ENCODE measurements at places on chromosomes 7 and 10.

GRCh38 chr7:148146346-148146745 is 444.2 kb upstream of the C7orf33 start:
- no peak for DNase-seq

DNA sequence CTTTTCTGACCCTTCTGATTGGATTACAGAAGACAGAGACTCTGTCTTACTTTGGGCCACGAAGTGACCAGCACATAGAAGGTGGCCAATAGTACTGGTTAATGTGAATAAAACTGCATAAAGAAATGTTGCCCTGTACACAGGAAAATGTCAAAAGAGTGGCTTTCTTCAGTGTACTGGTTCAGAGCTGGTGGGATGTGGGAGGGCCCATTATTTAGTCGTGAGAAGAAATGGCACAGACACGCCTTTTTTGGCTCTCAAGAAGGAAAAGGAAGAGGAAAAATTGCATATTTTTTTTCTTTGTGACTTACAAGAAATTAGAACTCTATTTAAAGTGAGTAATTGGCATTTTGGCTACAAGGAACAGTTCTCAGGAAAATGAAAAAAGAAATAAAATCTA is 129.7 kb downstream of the DGKI start:
- no peak for DNase-seq

DNA sequence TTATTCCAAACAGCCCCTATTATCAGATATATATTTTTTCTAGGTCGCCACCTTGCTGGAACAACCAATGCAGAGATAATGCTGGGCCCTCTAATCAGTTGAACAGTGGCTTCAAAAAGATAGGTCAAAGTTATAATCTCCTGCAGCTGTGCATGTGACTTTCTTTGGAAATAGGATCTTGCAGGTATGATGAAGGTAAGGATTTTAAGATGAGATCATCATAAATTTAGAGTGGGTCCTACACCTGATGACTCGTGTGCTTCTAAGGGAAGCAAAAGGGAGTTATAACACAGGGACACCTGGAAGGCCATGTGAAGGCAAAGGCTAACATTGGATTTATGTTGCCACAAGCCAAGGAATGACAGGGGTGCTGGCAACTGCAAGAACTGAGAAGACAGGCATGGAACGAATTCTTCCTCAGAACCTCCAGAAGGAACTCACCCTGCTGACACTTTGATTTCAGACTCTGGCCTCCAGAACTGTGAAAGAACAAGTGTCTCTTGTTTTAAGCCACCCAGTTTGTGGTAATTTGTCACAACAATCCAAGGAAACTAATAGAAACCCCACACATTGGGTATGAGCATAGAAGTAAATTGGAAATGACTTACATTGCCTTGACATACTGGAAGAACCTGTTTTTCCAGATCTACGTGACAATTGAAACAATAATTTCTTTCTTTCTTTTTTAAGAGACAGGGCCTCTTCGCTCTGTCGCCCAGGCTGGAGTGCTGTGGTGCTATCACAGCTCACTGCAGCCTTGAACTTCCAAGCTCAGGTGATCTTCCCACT is 34.4 kb downstream of the CCDC71L start:
- DNase-seq: no peak

DNA sequence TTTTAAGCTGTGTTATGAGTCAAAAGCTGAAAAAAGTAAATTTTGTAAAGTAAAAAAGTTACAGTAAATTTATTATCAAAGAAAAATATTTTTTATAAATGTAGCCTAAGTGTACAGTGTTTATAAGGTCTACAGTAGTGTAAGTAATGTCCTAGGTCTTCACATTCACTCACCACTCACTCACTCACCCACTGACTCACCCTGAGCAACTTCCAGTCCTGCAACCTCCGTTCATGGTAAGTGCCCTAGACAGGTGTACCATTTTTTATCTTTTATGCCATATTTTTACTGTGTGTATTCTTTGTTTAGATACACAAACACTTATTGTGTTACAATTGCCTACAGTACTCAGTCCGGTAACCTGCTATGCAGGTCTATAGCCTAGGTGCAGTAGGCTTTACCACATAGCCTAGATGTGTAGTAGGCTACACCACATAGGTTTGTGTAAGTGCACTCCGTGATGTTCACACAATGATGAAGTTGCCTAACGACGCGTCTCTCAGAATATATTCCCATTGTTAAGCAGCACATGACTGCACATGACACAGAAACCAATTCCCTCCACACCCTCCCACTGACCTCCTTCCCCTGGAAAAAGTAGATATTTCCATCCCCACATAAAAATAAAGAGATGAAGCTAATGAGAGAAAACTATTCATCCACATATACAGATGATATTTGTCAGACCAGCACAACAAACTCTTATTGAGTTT is 44.8 kb upstream of the FGL2 start:
- DNase-seq: no peak

DNA sequence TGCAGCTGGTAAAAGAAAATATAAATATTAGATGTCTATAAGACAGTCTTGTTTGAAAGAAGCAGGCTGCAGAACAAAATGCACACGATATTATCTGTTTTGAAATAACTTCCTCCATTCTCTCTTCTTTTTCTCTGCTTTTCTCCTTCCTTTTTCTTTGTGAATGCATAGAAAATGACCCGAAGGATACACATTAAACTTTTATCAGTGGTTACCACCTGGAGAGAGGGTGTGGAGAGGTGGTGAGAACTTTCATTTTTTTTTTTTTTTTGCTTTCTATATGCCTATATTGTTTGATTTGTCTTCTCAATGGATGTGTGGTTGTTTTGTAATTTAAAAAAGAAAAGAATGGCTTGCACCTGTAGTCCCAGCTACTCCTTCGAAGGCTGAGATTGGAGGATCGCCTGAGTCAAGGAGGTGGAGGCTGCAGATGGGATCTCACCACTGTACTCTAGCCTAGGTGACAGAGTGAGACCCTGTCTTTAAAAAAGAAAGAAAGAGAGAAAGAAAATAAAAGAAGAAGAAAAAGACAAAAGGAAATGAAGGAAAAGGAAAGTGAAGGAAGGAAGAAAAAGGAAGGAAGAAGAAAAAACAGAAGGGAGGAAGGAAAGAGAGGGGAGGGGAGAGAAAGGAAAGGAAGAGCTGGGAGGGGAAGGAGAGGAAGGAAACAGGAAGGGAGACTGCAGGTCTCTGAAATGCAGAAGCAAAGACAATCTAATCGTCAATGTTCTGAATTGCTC is 64.4 kb downstream of the SAMD9 start:
- DNase-seq: no peak

DNA sequence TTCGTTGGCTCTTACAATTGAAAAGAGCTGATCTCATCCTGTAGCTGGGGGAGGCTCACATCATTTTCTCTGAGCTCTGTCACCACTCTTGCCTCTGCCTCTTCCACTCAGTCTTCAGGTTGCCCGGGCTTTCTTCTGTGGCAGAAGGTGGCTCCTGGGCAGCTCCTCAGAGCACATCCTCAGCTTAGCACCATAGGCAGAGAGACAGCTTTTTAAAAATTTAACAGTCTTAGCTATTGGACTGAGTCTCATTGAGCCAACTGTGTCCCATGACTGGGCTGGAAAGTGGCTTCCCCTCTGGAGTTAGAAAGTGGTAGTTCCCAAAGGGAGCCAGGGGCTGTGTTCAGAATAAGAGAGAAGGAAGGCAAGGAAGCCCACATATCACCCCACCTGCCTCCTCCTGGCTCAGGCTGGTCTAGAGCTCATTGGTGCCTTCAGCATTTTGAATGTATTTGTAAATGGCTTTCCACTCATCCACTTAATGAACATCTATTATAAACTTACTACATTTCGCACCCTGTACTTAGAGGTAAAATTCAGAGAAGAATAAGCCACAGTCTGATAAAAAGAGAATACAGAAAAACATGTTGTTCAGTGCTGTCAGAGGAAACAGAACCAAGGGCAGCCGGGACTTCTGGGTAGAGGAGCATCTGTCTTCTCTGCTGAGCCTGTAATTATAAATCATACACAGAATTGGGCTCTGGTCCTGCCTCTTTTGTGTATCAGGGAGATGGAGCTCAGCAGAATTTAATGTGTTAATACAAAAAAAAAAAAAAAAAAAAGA is 119.3 kb downstream of the WDFY4 start:
- no peak for DNase-seq

GRCh38 chr7:82019551-82020475 is 250.0 kb upstream of the HGF start:
- DNase-seq: no peak

DNA sequence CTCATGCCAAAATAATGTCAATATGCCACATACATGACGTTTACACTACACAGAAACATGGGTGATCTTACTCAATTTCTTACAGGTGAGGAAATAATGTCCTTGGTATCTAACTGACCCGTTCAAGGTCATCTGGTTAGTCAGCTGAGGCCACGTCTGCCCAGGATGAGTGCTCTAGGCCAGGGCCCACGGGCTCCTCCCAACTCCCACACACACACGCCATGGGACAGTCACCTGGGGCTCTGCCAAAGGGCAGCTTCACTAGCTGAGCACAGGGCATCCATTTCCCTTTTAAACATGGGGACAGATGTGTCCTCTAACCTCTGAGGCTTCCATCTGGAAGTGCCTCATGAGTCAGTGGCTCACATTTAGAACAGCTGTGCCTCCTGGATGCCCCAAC is 123.9 kb downstream of the TNS3 start:
- DNase-seq: no peak

DNA sequence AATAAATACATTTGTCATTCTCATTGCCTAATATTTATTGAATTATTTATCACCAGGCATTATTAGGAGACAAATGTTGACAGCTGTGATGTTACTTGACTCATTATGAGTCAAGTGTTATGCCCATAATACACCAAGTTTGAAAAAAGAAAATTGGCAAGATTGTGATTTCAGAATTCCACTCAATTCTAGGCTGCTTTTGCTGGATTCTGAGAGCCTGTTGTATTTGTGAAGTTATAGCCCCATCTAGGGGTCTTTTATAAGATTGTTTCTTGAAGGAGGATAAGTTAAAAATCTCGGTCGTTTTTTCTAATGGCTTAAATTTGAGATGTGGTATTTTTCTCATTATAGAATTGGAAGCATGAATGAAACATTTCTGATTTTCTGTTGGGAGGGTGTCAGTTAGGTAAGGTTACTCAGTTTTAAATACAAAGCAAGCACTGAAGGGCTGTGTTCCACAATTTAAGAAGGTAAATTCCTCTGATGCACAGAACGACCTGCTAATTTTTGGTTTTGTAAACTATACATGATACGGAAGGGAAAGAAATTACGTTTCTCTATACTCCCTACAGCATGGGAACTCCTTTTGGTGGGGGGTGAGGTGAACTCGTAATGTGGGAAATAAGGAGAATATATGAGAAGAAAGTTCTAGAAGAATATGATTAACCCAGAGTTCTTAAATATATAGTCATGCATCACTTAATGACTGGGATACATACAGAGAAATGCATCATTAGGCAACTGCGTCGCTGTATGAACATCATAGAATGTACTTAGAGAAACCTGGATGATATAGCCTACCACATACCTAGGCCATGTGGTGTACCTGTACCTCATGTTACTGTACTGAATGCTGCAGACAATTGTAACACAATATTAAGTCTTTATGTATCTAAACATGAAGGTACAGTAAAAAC is 2.6 kb downstream of the STK31 start:
- DNase-seq: no peak

DNA sequence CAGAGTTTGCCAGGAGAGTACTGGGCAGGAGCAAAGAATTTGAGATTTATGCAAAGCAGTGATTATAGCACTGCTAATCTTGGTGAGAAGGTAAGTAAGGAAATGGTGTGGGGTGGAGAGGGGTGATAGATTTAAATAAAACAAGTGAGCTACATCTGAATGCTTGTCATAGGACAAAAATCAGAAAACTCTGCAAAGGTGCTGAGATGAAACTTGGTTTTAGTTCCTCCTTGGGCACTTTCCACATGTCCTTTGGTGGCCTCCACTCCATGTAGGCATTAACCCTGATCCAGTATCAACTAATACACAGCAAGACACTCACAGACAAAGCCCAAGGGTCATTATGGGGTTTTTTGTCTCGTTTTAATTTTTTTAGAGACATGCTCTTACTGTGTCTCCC is 25.7 kb upstream of the FAM107B start:
- no peak for DNase-seq

GRCh38 chr10:21492421-21492820 is 33.1 kb downstream of the SKIDA1 start:
- no peak for DNase-seq

DNA sequence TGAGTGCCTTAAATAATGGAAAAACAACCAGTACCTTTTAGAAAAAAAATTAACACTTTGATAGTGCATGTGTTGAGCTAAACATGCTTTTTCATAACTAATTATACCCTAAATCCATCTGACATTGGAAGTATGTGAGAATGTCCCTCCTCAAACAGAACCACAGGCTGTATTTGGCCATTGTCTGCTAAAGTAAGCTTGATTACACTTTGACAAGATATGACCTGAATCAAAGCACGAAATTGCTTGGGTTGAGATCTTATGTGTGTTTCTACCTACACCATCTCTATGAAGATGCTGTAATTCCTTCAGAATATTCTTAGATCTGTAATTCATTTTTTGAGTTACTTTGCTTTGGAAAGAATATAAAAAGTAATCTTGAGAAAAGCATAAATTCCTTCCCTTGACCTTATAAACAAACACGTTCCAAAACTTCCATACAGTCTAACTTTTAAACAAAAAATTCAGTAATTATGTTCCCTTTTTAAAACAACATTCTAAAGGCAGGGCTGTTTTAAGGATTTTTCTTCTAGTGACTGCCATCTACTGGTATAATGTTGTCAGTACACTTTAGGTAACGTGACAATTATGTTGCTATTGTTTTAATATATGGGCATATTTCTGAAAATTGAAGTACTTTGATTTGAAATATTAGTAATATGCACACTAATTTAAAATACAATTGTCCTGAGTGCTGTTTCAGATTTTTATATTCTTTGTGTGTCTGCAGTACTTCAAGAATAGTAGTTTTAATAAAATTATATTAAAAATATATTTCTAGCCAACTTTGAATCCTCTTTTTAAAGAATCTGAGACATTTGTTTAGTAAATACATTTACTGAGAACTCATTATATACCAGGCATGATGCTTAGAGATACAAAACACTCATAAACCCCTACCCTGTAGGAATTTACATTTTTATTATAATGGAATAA is 20.9 kb downstream of the CD36 start:
- no peak for DNase-seq

GRCh38 chr7:1223196-1223981 is 9.3 kb upstream of the UNCX start:
- no peak for DNase-seq

GRCh38 chr10:122165484-122166276 is 105.4 kb upstream of the BTBD16 start:
- DNase-seq: no peak

GRCh38 chr7:73308665-73309214 is at the start of gene NSUN5:
Gene NSUN5 (minus strand): TSS chr7:73308826. CDS start chr7:73308790, 36 bp downstream.
- DNase-seq: peak; percentile 89
